A673 (cell line): ENCODE measurements at places on chromosomes 1 and 21. TPM values are rescaled to one million over a fixed set of nuclear protein-coding genes. Genes with fewer than 3 reads are reported as not detected.

DNA sequence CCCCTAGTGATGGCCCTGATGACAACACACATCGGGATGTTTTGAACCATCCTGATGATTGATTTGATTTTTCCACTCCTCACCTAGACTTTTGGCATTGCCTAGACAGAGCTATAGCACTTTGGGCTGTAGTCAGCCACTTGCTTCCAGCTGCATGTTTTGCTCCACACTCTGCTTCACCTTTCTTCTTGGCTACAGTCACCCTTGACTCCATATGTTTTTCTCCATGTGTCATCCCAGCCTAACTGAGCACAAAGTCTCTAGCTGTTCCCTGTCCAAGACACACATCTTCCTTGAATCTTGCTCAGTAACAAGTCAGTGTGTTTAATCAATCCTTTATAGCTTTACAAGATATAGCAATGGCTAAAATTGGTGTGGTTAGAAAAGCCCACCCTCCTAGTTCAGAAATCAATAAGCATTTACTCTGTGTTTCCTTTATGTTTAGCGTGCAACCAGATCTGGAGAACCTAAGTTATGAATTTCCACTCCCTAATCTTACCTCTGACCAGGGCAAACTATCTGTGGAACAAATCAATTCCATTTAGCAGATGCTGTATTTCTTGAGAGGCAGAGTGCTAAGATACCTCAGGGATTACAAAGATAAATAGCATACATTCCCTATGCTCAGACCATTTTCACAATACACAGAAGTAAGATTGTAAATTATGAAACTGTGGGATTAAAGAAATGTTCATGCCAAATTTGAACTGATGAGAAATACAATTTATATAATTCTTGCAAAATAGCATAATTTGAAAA is 98.4 kb upstream of the LYPLAL1 start:
- DNase-seq: no peak
- no peaks in the 10 kb centered on the region for H3K36me3 ChIP-seq
- no peak overlapping the region for H3K27ac ChIP-seq
- no peaks in the 10 kb centered on the region for H3K4me1 ChIP-seq

- no peaks in the 10 kb centered on the region for H3K36me3 ChIP-seq
- peak within 1 kb of the TSS; percentile 21 for H3K4me3 ChIP-seq
- H3K4me1 ChIP-seq: peaks cover 7% of the 10 kb centered on the region
- DNase-seq: peak; percentile 87
Measured at GRCh38 chr1:204213668-204214662, at the start of gene GOLT1A. Gene GOLT1A (minus strand): TSS chr1:204213988. CDS start chr1:204213906, 82 bp downstream.

- no peaks in the 10 kb centered on the region for H3K27me3 ChIP-seq
- DNase-seq: peak; percentile 78
- peaks cover 1% of the 10 kb centered on the region for H3K36me3 ChIP-seq
- H3K27ac ChIP-seq: no peak overlapping the region
Measured at GRCh38 chr1:43545695-43546387, 15.2 kb downstream of the PTPRF start.

DNA sequence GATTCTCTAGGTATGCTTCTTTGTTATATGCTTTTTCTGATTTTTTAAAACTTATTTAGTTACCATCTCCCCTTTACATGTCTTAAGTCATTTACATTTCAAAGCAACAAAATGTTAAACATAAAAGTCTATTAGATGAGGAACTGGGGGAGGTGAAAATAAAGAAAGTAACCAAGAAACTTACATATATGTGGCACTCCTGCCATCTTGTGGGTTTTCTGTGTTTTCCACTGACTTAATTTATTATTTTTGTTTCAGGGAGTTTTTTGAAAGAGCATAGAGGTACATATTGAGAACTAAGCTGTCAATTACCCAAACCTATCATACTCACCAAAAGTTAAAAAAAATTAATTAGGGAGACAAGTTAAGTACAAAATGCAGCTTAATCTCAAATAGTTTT is 1531.1 kb downstream of the MRPL39 start:
- no peaks in the 10 kb centered on the region for H3K4me1 ChIP-seq
- no peak overlapping the region for H3K27ac ChIP-seq
- H3K36me3 ChIP-seq: no peaks in the 10 kb centered on the region
- H3K27me3 ChIP-seq: no peaks in the 10 kb centered on the region
- no peak for DNase-seq
- no peak overlapping the region for H3K4me3 ChIP-seq

- peak; percentile 76 for DNase-seq
- no peak overlapping the region for H3K27ac ChIP-seq
- no peaks in the 10 kb centered on the region for H3K4me1 ChIP-seq
- H3K36me3 ChIP-seq: no peaks in the 10 kb centered on the region
- H3K4me3 ChIP-seq: no peak overlapping the region
Measured at GRCh38 chr1:36553591-36554322, 71.0 kb upstream of the CSF3R start.

- H3K36me3 ChIP-seq: no peaks in the 10 kb centered on the region
- H3K4me3 ChIP-seq: no peak overlapping the region
- H3K27me3 ChIP-seq: no peaks in the 10 kb centered on the region
- no peak overlapping the region for H3K27ac ChIP-seq
Measured at GRCh38 chr1:6142734-6143133, 37.4 kb downstream of the CHD5 start.

Gene PTGFR
- 0.81 and 1.5 TPM in 2 replicates for total RNA-seq

Gene RGS8
- total RNA-seq: not detected in 2 replicates

Gene CPLANE2
- 5.5 and 7.6 TPM in 2 replicates for total RNA-seq

Gene RNF186
- total RNA-seq: not detected in 2 replicates
